ENCODE measurements at places on chromosomes 3 and 15.

GRCh38 chr15:78850941-78851755 is 21.5 kb upstream of the MORF4L1 start:
- DNase-seq, result no peak

GRCh38 chr3:111808439-111808838 is 50.6 kb upstream of the PHLDB2 start:
- no peak for DNase-seq

DNA sequence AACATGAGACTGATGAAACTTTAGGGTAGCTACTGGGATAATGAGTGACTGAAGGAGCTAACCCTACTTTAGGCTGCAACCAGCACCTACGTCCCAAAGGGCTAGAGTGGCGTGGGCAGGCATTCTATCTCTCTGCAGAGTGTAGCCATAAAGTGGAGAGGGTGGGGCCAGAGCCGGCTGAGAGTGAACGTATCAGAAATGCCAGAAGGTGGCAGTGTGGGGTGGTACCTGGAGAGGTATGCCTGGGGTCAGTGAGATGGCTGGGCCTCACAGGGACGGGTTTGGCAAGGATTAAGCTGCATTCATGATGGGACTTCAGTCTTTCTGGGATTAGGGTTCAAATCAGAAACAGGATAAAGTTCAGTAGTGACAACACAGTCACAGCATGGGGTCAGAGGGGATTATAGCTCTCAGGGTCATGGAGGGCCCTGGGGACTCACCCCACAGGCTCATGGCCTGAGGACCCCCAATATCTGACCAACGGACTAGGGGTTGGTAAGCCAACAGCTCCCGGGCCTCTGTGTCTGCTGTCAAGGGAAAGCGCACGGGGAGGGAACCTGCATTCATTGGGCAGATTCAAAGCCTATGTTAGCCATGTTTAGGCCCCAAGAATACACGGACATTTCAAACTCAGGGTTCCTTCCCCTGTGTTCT is 86.5 kb upstream of the FOXB1 start:
- DNase-seq, result peak; percentile 68

GRCh38 chr15:57651445-57651844 is 55.1 kb upstream of the POLR2M start:
- DNase-seq, result no peak

- no peak for DNase-seq
Measured at GRCh38 chr3:78729946-78730345, 1037.9 kb downstream of the ROBO1 start.

- DNase-seq, result no peak
Measured at GRCh38 chr3:48437812-48438211, 2.1 kb downstream of the CCDC51 start.
